ENCODE measurements at places on chromosomes 1 and 21.

DNA sequence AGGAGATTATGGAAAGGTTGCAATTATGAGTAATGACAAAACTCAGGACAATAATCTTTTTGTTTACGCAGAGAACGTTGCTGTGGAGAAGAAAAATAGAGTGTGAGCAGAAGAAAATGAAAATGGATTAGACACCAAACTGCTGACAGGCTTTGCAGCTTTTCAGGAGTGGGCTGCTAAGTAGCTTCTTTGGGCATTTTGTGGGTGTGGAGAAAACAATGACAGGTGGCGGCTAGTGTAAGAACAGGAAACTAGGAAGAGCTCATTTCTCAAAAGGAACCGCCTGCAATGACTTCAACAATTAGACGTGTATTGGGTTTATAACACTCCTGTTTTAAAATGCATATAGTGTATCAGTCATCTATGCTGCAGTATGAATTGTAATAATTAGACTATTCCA lies 18.3 kb upstream of the PALMD start:
- no peak for DNase-seq

GRCh38 chr1:202288177-202288576 lies 53.6 kb downstream of the UBE2T start:
- no peak for DNase-seq

DNA sequence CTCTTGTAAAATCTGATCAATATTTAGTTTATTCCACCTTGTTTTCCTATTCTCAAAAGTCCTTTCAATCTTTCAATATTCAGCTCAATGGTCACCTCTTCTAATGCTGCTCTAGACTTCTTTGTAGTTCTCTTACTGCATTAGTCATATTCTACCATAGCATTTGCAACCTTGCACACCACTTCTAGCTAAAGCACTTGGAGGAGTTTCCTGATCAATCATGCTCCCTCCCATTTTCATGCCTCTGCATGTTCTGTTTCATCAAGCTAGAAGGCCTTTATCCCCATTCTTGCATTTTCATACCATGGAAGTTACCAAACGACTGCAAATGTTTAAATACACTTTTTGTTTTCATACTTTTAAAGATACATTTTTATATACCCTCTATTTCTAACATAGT lies 72.1 kb downstream of the SLC5A9 start:
- DNase-seq, result no peak

DNA sequence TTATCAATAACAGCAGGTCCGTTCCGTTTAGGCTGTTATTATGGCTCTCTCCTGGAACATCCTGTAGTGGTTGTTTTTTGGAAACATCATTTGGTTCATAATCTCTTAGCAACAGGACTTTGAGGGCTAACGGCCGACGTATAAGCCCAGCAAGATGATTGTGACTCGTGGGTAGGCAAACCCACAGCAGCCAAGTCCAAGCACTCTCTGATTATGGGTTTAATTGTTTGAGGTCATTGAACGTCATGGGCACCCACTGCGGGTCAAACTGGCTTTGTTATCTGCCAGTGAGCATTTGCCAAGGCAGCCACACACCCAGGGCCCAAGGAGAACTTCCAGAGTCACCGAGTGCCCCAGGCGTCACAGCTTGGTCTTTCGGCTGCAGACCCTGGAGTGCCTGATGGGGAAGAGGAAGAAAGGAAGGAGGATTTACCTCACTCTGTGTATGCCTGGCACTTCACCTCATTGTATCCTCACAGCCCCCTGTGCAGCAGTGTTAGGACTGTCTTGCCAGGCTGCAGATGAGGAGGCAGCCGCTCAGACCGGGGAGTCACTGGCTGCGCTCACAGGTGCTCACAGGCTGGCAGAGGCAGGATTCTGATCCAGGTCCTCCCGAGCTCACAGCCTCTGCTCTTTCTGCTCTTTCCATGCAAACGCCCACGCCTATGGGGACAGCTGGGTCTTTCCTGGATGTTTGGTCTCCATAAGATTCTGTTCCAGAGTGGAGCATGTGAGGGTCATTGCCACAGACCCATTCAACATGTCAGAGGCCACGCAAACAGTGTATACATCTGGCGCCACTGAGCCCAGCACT lies 30.8 kb upstream of the EPS8L3 start:
- DNase-seq, result no peak

DNA sequence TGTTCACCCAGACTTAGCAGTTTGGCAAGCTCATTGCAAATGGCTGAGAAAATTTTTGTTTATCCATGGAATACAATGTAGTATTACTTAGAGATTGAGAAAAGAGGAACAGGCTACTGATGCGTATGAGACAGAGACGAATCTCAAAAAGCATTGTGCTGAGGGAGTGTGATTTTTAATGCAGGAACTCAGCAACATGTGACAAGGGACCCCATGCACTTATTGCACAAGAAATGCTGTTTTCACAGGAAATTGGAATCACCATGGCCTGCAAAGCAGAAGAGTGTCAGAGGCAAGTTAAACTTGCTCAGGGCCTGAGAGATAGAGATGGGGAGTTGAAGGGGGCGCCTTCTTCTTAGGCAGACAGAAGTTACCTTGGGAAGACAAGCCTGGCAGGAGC lies 32.6 kb upstream of the TLR5 start:
- DNase-seq, result no peak

DNA sequence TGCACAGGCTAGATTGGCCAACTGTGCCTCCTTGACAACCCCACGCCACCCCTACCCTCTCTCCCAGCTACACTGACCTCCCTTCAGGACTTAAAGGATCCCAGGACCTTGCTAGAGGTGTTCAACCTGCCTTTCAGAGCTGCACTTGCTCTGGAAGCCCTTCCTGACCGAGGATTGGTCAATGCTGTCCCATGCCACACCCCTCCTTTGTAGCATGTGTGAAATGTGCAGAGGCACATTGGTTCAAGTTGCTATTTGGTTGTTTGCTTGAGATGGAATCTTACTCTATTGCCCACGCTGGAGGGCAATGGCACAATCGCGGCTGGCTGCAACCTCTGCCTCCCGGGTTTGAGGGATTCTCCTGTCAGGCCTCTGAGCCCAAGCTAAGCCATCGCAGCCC lies 21.8 kb downstream of the ACTA1 start:
- no peak for DNase-seq

GRCh38 chr1:59481881-59482505 lies 185.1 kb downstream of the FGGY start:
- no peak for DNase-seq

GRCh38 chr1:7478142-7478790 lies 292.8 kb upstream of the VAMP3 start:
- DNase-seq, result no peak

DNA sequence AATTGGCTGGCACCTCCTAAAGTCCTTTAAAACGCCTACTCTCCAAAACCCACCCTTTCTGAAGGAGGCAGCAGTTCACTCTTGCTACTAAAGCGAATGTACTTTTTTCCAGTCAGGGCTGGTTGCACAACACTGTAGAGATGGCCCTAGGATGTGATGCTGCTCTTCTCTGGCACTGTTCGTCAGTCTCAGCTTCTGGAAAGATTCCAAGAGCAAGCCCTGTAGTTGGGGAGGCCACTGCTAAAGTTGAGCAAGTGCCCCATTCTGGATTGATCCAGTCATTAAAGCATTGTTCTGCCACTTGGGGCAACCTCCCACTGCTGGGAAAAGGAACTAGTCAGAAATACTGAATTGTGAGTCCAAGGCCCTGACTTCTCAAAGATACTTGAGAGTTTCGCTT lies 28.5 kb upstream of the KCNQ4 start:
- no peak for DNase-seq

GRCh38 chr1:161128591-161129420 lies 3.7 kb downstream of the DEDD start:
- no peak for DNase-seq

DNA sequence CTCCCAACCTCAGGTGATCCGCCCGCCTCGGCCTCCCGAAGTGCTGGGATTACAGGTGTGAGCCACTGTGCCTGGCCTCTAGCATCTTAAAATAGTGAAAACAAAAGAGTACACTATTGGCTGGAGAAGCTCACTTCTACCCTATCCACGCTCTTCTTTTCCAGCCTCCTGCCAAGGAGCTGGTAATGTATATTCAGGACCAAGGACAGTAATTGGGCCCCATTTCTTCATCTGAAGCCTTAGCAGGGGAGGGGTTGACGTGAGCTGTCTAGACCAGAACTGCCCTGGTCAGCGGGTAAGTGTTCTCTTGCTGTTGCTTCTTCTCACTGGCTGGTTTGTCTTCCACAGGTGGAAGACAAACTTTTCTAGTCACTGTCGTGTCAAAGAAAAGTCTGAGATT lies 70.2 kb downstream of the DNM3 start:
- DNase-seq, result no peak

DNA sequence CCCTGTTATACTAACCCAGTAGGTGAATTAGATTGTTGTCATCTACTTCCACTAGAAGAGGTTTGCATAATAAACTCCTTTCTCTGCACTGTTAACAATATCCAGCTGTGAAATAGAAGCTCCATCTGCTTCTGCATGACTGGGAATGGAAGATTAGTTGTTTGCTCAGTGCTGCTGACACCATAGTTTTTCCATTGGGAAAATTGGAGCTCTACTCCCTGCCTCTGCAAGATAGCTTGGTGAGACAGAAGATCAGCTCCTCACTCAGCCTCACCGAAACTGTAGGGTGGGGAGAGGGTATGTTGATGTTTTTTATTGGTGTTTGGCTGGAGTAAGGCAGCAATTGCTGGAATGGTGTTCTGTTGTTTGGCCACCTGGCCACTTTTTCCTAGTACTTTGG lies 331.6 kb upstream of the ADAMTS5 start:
- no peak for DNase-seq

GRCh38 chr1:206449565-206449964 lies 20.7 kb upstream of the IKBKE start:
- DNase-seq, result no peak

DNA sequence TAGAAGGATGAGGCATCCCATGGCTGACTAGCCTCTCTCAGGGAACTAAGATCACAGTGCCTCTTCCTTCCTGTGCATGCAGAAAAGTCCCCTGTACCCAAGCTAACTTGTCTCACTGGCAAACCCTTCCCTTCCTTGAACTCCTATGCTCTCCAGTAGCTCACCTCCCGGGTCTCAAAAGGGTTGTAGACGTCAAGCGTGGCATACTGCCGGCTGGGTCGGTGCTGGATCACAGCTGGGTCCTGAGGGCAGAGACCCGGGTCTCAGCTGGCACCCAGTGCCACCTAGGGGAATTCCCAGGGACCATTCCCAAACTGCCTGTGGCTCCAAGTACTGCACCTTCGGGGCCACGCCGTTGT lies 688 bp downstream of the SCAMP3 start:
- DNase-seq, result no peak

- DNase-seq, result no peak
These were observed 36.4 kb upstream of the TRABD2B start for GRCh38 chr1:48033495-48034045.

- no peak for DNase-seq
These were observed 4.7 kb upstream of the SLAMF1 start for GRCh38 chr1:160651433-160652064.

- no peak for DNase-seq
These were observed 151.7 kb downstream of the COP1 start for GRCh38 chr1:176055398-176055797.

- no peak for DNase-seq
These were observed 39.6 kb downstream of the RSPH1 start for GRCh38 chr21:42456457-42456856.

DNA sequence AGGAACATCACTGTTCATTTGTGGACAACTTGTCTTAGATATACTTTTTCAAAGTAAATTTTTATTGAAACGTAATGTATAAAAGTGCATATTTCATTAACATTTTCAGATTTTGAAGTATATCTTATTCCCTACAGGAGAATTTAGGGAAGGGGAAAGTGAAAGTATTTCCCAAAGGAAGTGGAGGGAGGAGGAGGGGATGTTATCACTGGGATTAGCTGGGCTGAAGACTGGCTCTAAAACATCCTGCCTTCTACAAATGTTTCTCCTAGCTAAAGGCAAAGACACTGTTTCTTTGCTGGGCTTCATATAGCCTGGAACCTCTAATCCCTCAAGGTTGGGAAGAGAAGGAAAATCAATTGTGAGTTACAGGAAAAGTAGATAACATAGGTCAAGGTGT lies 7.1 kb upstream of the ZNF697 start:
- no peak for DNase-seq

GRCh38 chr1:40796939-40797667 lies 13.5 kb downstream of the KCNQ4 start:
- DNase-seq, result no peak

DNA sequence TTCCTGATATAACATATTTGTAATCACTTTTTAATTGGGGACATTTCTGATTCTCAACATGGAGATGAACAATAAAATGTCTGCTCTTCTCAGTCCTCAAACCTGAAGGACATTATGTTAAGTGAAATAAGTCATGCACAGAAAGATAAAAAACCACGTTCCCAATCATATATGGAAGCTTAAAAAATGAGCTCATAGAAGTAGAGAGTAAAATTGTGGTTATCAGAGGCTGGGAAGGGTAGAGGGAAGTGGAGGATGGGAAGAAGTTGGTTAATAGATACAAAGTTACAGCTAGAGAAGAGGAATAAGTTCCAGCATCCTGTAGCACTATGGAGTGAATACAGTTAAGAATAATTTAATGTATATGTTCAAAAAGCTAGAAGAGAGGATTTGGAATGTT lies 1.5 kb upstream of the CD48 start:
- no peak for DNase-seq

DNA sequence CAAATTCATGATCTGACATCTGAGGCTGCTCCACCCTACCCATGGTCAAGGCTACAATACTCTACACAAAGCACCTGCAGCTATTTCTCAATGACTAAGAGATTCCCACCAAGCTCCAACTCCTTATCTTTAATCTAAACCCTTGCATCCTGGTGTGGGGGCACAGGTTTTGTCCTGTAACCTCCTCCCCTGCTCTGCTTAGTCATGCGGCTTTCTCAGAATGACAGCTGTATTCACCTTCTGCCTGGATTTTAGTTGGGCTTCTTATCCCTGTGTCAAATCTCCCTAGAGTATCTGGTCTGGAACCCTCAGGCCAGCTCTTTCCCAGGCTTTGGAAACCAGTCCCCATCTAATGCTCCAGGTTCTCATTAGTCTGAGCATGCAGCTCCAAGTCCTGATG lies 159.0 kb downstream of the BARHL2 start:
- no peak for DNase-seq

- no peak for DNase-seq
These were observed 470.3 kb downstream of the PTPRC start for GRCh38 chr1:199109160-199109559.

DNA sequence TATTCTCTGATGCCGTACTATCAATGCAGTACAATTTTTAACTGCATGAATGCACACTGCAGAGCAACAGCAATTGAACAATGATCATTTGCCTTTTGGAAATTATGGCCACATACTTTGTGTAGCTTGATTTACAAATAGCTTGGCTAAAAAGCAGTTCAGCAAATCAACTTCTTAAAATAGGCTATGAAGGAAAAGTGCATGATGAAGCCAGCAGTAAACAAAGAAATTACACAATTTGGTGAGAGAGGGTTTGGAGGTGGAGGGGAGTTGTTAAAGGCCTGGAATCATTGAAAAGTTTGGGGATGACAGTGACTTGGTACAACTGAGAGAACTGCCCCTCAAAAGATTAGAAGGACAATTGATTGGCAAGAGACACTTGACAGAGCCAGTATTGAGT lies 6.5 kb downstream of the PIGM start:
- no peak for DNase-seq

- no peak for DNase-seq
These were observed 75.2 kb downstream of the GLIS1 start for GRCh38 chr1:53663529-53664300.

GRCh38 chr1:36787312-36787913 lies 246.9 kb downstream of the GRIK3 start:
- DNase-seq, result no peak

GRCh38 chr1:230618537-230618936 lies 23.7 kb upstream of the COG2 start:
- DNase-seq, result no peak

GRCh38 chr1:188224263-188224662 lies 1395.5 kb downstream of the PLA2G4A start:
- no peak for DNase-seq

Data from GM13977 (cell line).